ENCODE measurements at places on chromosomes 1 and 21.

DNA sequence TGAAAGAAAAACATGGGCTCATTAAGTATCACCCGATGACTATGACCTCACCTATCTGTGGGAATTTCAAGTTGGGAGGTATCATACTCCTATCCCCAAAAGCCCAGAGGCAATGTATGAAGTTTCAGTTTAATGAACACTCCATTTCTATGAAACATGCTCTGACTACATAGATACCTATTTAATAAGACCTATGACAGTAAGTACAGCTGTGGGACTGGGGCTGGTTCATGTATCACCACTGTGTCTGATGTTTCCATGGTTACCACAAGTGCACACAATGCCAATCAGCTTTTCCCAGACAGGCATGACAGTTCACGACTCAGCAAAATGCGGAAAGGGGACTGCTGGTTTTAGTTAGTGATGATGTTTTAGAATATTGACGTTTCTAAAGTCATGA is 167.7 kb downstream of the SIPA1L2 start:
- DNase-seq = no peak

GRCh38 chr1:10495952-10496351 is 21.2 kb downstream of the PEX14 start:
- no peak for DNase-seq

DNA sequence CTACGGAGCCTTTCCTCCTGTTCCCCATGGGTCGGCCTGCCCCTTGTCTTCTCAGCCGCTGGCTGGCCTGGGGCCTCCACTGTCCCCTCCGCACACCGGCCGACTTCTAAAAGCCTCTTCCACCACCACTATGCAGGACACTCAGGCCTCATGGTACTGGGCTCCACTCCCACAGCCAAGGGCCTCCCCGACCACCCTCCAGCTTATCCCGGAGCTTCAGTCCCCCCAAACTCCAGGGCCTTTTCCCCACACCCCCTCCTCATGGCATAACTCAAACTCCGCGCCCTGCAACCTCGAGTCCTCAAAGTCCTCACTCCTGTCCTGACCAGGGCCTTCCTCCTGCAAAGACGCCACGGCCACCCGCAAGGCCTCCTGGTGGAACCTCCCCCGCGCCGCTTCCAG is 2.0 kb downstream of the LRRC41 start:
- no peak for DNase-seq

- no peak for DNase-seq
These were observed 4.6 kb downstream of the HYI start for GRCh38 chr1:43448955-43449707.

- DNase-seq = no peak
These were observed 114.3 kb downstream of the NMNAT2 start for GRCh38 chr1:183303901-183304300.

GRCh38 chr21:14757533-14758327 is 211.6 kb upstream of the SAMSN1 start:
- no peak for DNase-seq

GRCh38 chr1:1259951-1260600 is 13.6 kb upstream of the C1QTNF12 start:
- DNase-seq = no peak

GRCh38 chr1:224929335-224930237 is at the start of gene DNAH14:
TSS of gene DNAH14 (plus strand) at chr1:224929675. CDS start at chr1:224952703, 23,028 bp downstream.
- no peak for DNase-seq

- no peak for DNase-seq
These were observed 48.2 kb downstream of the RASSF5 start for GRCh38 chr1:206555473-206555935.

DNA sequence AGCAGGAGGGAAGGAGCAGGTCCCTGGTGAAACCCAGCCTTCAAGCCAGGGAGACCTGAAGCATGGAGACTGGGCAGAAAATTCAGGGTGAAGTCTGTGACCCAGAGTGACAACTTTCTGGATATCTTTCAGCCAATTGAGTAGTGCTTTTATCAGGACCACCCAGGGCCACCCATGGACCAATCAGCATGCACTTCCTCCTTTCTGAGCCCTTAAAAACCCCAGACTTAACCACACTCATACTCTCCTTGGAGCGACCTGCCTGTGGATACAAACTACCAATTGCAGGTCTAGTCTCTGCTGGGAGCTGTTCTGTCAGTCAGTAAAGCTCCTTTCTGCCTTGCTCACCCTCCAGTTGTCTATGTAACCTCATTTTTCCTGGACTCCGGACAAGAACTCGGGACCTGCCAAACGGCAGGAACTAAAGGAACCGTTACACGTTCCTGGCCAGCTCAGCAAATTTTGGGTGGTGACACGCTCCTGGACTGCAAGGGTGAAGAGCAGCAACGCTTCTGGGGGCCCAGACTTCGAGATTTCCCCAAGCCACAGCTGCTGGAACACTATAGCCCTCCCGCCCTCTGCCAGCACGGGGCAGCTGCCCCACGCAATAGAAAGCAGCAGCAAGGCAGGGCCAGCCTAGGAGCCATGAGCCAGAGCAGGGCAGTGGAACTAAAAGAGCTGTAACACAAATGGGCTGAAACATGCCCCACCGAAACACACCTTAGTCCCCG is 1183.4 kb downstream of the AMY1C start:
- DNase-seq = no peak

- no peak for DNase-seq
These were observed 1.6 kb upstream of the DNMT3L start for GRCh38 chr21:44263221-44263760.

DNA sequence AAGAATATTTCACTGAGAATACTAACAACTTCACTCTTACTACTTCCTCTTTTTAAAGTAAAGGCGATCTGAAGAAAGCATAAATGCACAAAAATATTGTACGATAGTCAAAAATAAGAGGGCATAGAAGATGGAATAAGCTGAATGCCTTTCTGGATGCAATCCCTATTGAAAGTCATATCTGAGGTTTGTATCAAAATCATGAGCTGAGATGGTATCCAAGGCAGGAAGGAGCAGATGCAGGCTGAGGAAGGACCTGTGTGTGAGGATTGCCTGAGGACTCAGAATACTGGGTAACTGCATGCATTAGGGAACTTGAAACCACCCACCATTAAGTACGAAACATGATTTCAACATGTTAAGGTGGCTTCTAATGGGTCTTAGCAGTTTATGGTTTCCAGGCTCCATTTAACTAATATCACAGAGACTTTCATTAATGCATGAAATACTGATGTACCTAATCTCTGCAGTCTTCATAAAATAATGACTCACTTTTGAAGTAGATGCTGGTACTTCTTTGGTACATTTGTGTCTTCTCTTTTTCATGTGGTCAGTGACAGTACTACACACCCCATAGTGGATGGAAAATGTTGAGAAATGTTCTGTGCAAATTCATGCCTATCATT is 29.6 kb upstream of the RGS1 start:
- no peak for DNase-seq

DNA sequence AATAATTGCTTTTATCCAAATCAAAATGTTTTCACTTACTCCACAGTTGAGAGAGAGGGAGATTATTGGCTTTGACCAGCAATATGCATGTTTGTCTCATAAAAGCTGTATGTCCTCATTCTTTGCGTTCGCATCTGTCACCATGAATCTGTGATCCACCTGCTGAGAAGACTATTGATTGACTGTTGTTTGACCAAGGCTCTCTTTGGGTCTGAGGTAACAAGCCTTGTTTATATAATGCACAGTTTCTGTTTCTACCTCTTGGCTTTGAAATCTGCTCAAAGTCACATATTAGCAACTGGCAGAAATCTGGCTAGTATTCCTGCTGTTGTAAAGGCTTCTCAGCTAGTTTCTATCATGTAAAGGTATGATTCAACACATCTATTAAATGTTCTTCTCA is 157.0 kb downstream of the LYPLAL1 start:
- no peak for DNase-seq

- no peak for DNase-seq
These were observed 17.2 kb upstream of the CXADR start for GRCh38 chr21:17495680-17496079.

GRCh38 chr1:47676311-47677054 is 238.6 kb downstream of the FOXD2 start:
- no peak for DNase-seq

DNA sequence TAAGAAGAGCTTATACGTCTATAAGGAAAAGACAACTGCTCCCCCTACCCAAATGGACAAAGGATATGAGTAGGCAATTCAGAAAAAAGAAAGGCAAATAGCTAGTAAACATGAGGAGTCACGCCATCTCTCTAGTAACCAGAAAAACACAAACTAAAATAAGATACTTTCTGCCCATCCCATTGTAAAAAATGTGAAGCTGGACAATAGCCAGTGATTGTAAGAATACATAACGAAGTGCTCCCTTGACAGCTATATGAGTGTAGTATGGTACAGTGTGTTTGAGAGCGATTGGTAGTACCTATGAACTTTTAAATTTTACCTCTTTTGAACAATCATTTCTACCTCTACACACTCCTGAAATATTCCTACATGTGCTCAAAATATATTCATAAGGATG is 7.5 kb upstream of the GJA8 start:
- no peak for DNase-seq
